CD4-positive, alpha-beta T cell treated with Interleukin-17A for 1 hour (primary cell): ENCODE measurements at places on chromosomes 2 and 18.

DNA sequence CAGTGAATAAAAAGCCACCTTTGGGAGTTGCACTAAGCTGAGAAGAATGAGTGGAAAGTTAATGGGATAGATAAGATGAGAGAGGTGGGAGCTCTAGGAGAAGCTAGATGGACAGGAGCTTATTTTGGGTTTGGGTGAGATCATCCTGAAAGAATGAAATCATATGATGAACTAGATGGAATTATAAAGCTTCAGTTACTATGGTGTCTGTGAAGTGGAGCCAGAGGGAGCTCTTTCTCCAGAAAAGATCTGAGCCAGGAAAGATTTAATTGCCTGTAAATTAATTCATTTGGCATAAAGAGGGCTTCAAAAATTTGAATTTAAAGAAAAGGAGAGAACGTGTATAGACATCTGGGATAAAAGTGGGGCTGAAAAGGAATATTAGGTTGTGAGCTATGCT lies 10.3 kb downstream of the DNAH6 start:
- peak; percentile 31 for DNase-seq

DNA sequence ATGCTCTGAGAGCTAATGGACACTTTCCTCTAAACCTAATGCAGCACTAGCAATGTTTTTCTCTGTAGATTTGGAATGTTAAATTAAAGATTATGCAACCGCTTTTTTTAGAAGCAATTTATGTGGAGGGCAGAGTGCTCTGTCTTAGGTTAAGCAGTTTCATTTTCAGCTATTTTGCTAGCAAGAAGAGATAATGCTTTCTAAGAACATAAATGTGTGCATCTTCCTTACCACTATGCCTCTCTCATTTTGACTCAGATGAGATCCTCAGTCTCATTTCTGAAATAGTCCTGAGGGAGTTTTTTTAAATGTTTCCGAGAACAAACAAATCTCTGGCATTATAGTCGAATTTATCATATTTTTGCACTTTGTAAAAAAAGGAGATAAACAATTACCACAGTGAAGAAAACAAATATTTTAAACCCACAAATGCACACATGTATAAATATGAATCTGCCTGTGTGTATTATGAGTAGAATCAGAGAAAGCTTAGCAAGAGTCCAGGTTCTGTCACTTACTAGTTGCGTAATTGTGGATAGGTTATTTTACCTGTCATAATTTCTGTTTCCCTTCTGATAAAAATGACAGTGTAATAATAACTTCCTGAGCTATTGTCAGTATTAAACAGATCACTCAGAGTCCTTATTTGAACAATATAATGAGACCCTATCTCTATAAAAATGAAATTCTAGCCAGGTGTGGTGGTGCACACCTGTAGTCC lies 207.7 kb upstream of the CRIM1 start:
- DNase-seq: no peak

DNA sequence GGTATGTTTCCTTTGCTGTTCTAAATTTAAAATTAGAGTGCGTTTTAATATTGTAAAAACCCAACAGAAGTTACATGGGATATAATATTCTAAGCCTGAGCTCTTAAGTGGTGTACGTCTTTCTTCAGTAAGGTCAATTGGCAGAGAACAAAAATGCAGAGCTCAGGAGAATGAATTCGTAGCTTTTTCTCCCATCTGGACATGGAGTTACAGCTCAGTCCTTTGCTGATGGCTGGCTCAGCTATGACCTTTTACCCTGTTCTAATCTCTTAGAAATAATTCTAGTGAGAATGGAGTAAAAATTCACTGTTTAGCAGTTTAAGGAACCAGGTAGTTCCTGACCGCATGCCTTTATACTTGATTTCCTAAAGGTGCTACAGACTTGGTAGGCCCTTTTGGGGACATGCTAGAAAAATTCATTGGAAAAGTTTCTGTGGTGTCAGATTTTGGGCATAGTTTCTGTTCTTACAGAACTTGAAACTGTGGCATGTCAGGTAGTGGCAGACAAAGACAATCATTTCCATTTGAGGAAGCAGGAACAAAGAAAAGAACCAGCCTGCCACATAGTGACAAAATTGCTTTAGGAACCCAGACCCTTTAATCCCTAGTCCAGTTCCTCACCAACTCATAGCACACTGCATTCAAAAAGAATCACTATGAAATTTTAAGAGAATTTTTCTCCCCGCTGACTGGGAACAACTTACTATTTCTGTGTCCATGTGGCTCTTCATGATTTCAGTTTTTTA lies 566.8 kb upstream of the ZNF804A start:
- no peak for DNase-seq

GRCh38 chr2:238817382-238817781 lies 30.5 kb upstream of the TWIST2 start:
- no peak for DNase-seq

DNA sequence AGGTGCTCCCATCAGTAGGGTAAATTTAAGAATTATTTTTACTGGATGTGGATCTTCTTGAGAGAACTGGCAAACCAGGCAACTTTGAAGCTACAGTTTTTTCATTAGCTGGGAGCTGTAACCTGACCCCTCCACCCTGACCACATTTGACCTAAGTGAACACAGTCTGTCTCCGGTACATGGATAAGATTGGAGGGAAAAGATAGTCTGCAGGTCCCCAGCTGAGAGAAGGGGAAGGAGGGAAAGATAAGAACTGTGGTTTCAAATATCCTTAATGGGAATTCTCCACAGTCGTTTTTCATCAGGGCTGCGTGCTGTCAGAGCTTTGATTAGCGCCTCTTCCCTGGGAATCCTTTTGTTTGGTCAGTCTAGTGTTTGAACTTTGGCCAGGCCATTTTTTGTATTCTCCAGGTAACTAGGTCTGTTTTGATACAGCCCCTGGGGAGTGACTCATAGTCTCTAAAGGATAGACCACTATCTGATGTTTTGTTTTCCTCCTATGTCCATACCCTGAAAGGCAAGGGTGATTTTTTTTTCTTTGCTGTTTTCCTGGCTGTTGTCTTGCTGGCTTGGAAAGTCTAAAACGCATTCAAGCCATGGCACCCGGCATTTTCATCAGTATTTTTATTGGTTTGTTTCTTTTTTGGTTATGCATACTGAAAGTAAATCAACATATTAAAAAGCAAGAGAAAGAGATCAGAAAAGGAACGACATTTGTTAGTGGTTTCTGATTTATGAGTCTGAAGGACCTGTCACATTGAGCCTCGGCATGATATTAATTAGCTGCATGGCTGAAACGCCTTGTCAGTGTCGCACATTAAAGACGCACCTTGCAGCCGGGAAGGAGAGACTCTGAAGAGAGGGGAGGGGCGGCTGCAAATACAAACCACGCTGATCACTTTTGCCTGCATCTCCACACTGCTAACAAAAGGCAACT lies 183.4 kb upstream of the FN1 start:
- no peak for DNase-seq

GRCh38 chr2:190841707-190842505 lies 38.7 kb upstream of the GLS start:
- no peak for DNase-seq

- DNase-seq: no peak
Observed at GRCh38 chr2:151052850-151053660, 208.6 kb downstream of the RBM43 start.

- no peak for DNase-seq
Observed at GRCh38 chr2:43648994-43649701, 12.1 kb downstream of the PLEKHH2 start.

DNA sequence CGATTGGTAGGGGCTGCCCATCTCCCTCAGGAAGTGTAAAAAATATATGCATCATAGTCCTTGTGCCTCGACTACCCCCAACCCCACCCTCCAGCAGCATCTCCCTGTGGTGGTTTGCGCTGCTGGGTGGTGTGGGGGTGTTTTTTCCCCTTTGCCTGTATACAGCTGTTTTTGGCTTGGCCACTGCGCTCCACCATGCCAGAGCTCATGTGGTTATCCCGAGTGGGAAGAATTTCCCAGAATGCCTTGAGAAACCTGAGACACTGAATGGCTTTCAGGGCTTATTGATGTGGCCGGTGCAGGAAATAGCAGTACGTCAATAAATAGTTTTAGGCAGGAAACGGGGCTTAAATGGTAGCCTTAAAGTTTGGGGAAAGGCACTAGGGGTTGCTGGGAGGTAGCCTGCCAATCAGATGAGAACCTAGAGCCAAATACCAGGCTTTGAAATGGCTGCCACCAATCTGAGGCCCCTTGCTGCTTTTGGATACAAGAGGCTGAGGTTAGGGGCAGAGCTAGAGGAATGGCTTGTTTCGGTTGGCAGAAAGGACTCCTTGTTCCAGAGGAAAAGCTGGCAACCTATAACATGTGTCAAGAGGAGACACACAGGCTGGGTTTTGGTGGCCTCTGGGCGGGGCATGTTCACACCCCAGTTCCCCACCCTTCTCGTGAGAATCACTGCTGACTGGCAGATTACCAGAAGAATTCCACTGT lies 144.1 kb downstream of the SMAD7 start:
- DNase-seq: peak; percentile 71

- no peak for DNase-seq
Observed at GRCh38 chr2:32479993-32480392, 123.2 kb downstream of the BIRC6 start.

- no peak for DNase-seq
Observed at GRCh38 chr2:46298272-46298521, 990 bp downstream of the EPAS1 start.

DNA sequence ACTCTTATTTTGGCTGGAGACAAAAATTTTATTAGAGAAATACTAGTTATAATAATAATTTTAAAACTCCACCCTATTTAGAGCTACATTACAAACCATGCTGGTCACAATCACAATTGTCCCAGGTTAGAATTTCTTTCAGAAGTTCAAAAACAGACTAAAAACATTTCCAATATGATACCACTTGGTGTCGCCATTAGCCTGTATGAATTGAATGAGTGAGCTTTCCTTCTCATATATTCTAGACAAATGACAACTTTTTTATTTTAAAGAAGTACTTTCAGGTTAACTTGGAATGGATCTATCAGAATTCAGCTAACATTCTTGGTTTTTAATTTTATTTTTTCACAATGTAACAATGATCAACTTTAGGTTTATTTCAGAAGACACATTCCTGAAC lies 48.0 kb downstream of the SERPINB8 start:
- DNase-seq: no peak

DNA sequence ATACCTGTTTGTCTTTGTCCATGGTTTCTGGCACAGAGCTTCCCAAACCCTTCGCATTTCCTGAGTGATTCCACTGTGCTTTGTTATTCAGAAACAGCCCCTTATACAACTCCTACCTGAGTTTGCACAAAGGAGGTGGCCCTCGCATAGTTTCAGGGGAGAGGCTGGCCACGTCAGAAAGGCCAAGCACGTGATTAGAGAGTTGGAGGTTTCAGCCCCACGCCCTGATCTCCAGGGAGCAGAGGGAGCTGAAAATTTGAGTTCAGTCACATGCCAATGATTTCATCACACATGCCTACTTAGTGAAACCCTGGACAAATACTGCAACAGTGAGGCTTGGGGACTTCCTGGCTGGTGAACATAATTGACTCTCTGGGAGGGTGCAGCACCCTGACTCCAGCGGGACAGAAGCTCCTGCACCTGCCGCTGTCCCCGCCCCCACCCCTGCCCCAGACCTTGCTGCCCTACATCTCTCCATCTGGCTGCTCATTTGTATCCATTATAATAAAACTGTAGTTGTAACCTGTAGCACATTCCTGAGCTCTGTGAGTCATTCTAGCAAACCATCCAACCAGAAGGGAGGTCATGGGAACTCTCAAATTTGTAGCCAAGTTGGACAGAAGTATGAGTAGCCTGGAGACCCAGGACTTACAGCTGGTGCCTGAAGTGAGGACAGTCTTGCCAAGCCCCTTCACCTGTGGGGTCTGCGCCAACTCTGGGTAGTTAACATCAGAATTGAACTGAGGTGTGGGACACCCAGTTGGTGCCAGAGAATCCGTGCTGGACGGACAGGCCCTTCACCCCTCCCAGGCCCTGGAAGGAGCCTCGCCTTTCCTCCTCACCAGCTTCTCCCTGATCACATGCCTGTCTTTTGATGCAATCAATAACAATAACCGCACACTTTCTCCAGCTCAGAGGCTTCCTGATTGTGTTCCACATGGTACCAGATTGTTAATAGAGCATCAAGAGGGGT lies 224.3 kb downstream of the ANAPC1 start:
- no peak for DNase-seq

- no peak for DNase-seq
Observed at GRCh38 chr2:231041061-231041689, 3.9 kb downstream of the C2orf72 start.
